ENCODE measurements at places on chromosomes 5 and 9.

- DNase-seq, result no peak
Observed at GRCh38 chr9:4010309-4010708, 289.6 kb downstream of the GLIS3 start.

GRCh38 chr5:82745016-82745415 lies 332.2 kb downstream of the TMEM167A start:
- no peak for DNase-seq

DNA sequence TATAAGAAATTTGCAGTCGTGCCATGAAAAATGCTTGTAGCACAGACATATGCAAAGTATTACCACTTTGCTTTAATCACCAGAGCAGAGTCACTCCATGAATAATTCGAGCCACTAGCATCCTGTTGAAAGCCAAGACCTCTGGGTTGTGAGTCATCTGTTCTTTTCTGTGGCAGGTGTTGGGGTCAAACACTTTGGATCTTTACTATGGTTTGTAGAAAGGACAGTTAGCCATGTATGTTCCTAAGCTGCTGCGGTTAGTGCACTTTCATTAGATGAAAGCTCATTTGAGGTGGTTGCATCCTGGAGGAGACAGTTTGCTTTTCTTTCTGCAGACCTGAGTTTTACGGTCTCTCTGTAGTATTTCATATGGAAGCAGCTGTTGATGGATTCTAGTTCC lies 223.7 kb downstream of the DMRT2 start:
- no peak for DNase-seq

DNA sequence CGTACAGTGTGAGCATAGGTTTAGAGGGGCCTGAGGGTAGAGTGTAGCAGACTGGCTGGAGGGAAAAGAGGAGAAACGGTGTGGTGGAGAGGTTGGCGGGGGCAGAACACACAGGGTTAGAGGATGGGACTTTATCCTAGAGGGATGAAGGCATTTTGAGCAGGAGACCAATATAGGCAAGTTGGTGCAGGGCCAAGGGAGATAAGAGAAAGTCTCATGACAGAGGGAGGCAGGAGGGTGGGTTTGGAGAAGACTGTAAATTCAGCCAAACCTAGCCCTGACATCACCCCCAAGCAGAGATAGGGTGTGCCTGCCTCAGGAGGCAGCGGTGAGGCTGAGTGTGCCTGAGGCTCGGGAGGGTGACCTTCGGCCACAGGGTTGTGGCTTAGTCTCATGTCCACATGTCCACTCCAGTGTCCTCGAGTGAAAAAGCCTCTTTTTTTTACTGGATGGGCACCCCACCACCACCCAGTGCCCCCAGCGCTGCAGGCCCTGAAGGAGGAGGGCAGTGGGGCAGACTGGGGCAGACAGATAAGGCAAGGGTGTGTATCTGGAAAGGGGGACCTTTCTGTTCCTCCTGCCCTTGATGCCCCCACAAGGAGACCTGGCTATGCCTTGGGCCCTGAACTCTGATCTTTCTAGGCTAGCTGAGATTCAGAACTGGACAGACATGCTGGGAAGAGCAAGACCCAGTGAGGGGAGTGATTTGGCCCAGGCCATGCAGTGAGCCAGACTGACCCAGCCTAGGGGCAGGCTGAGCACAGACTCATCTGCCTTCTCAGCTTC lies 108.7 kb downstream of the RGS3 start:
- no peak for DNase-seq

- DNase-seq, result no peak
Observed at GRCh38 chr5:115558388-115558956, 13.9 kb upstream of the FEM1C start.

DNA sequence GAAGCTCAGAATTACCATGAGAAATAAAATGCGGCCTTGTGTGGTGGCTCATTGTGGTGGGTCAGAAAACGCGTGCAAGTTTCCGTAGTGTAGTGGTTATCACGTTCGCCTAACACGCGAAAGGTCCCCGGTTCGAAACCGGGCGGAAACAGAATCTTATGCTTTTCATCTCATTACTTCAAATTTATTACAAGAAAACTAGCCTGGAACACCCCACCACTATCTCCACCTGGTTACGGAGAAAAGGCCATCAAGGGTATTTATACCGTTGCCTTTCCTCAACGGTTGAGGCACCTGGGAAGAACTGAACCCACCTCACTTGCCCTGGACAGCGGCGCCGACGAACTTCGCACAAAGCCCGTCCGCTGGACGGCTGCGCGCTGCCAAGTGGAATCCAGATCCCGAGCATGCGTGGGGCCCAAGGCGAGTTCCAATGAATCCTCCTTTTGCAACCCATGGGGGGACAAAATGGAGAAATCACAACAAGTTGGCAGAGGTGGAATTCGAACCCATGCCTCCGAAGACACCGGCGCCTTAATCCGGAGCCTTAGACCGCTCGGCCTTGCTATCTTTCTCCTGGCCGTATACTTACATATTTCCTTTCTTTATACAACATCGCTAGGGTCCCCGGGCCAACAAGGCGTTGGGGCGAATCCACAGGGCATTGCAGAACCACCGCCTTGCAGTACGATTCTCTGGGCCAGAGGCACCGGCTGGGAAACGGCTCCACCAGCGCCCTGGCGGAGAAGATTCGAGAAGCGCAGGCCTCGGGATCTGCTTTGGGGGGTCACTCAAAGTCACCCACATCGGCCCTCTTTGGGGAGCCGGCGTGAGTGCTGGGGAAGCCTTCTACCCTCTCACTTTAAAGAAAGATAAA lies 16.9 kb downstream of the OR2V2 start:
- no peak for DNase-seq

All from right renal pelvis (tissue), 4 donors.